ENCODE measurements at places on chromosomes 7 and 10. TPM values are rescaled to one million over a fixed set of nuclear protein-coding genes. Genes with fewer than 3 reads are reported as not detected.

Gene AKR1C2
- 3.8 TPM for total RNA-seq

Gene PTPN12
- total RNA-seq = 91.1 TPM

Gene NKX2-3
- total RNA-seq = not detected

Gene OR2A12
- total RNA-seq = not detected

Gene NEUROG3
- 0.43 TPM for total RNA-seq

Gene RASA4B
- total RNA-seq = 4.5 TPM

Gene GSTO2
- total RNA-seq = 0.58 TPM

- H3K27ac ChIP-seq = no peak overlapping the region
- no peak overlapping the region for H3K4me3 ChIP-seq
- no peaks in the 10 kb centered on the region for H3K36me3 ChIP-seq
- DNase-seq = no peak
- H3K4me1 ChIP-seq = peaks cover 22% of the 10 kb centered on the region
Observed at GRCh38 chr10:18230794-18231193, 90.6 kb downstream of the CACNB2 start.

DNA sequence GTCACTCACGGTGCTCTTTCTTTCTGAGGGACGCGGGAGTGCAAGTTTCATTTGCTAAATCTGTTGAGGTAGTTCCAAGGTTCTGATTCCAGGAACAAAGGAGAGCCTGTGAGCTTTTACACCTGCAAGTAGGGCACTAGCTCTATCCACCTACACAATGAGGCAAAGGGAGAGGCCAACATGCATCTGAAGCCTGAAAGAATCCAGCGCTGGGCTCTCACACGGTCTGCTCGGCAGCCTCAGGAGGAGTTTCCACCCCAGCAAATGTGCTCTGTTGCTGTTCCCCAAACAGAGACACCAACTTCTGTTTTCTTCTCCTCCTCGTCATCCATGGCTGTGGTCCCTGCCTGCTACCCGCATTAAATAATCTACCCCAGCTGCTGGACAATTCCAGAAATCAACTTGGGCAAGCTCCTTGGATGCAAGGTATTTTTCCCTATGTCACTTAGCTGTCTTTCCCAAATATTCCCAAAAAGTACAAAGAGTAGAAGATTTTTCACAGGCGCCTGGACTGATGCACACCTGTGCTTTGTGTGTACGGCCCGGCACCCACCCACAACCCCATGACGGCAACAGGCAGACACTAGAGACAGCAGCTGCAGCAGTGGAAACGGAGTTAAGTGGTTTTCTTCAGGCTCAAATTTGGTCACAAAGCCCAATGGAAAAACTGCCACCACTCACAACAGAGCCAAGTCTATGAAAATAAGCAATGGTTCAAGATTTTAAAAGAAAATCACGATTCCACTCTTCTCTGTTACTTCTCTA, 176.8 kb downstream of the ZMYND11 start:
- no peak overlapping the region for H3K4me3 ChIP-seq
- no peak for DNase-seq
- H3K36me3 ChIP-seq = peaks cover 3% of the 10 kb centered on the region
- H3K27me3 ChIP-seq = no peaks in the 10 kb centered on the region
- peak overlapping the region; percentile 64 for H3K27ac ChIP-seq

DNA sequence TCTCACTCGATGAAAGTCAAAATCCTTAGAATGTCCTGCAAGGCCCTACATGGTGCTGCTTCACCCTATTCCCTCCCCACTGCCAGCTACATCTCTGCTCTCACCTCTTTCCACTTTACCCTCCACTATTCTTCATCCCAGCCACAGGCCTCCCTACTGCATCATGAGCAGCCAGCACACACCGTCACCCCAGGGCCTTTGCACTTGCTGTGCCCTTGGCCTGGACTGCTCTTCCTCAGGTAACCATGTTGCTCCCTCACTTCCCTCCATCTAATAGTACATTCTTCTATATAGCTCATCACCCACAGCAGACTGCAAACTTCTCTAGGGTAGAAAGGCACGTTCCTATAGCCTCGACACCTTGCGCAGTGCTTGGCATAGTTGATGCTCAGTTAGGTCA, 167.7 kb downstream of the SH3PXD2A start:
- no peak overlapping the region for H3K4me3 ChIP-seq
- no peak for DNase-seq
- no peak overlapping the region for H3K27ac ChIP-seq
- no peaks in the 10 kb centered on the region for H3K36me3 ChIP-seq
- peaks cover 20% of the 10 kb centered on the region for H3K27me3 ChIP-seq
- H3K4me1 ChIP-seq = peaks cover 23% of the 10 kb centered on the region

DNA sequence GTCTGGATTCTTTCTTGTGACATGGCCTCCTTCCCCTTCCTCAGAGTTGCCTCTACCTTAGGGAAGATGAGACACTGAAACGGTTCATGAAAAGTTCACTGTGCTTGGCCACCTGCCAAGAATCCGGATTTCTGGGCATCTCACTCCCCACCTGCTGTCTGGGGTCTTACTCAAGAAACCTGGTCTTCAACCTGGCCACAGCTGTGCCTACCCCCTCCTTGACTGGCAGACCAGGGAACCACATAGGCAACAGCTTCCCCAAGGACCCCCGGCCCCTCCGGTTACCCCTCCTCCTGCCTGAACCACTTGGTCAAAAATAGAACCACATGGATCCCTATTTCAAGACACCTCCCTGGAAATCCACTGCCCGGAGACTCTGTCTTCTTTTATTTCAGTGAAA, 58.7 kb upstream of the NANOS1 start:
- no peak for DNase-seq
- H3K36me3 ChIP-seq = no peaks in the 10 kb centered on the region
- H3K4me3 ChIP-seq = no peak overlapping the region
- H3K27ac ChIP-seq = no peak overlapping the region
- peaks cover 5% of the 10 kb centered on the region for H3K4me1 ChIP-seq

DNA sequence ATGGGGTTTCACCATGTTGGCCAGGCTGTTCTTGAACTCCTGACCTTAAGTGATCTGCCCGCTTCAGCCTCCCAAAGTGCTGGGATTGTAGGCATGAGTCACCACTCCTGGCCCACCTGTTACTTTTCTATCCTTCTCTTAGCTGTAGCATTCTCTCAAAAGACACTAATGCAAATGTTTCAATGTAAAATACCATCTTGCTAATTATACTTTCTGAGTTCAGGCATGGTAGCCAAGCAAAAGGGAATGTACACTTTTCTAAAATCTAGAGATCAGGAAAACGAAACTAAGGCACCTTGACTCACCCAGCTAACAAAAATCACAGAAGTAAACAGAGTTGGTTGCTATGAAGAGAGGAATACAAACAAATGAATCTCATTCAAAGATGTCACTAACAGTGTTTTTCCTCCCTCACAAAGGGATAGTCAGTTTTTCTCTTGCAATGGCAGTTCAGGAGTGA, 401.0 kb upstream of the NRP1 start:
- H3K27ac ChIP-seq = no peak overlapping the region
- no peak for DNase-seq
- H3K4me3 ChIP-seq = no peak overlapping the region
- no peaks in the 10 kb centered on the region for H3K27me3 ChIP-seq

- no peaks in the 10 kb centered on the region for H3K4me1 ChIP-seq
- H3K4me3 ChIP-seq = no peak overlapping the region
- H3K27ac ChIP-seq = no peak overlapping the region
- no peak for DNase-seq
- no peaks in the 10 kb centered on the region for H3K27me3 ChIP-seq
Observed at GRCh38 chr7:118111347-118111746, 72.6 kb upstream of the LSM8 start.

DNA sequence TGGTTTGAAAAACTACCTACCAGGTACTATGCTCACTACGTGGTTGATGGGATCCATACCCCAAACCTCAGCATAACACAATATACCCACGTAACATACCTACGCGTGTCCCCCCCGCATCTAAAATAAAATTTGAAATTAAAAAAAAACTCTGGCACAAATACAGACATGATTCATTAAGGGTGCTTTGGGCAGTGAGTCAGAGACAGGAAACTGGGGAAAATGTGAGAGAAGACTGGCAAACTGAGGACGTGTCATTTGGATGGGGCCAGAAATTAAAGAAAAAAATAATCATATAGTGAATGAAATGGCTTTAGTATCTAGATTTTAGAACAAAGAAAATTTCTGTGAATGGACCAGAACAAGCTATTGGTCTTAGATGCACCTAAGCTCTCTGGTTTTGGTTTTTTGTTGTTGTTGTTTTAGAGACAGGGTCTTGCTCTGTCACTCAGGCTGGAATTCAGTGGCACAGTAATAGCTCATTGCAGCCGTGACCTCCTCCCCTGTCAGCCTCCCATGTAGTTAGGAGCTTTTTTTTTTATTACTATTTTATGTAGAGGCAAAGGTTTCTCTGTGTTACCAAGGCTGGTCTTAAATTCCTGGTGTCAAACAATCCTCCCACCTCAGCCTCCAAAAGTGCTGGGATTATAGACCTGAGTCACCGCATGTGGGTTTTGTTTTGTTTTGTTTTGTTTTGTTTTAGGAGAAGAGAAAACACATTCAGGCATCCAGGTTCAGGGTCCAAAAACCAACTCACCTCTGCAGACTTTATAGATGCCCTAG, 5.9 kb upstream of the PRSS58 start:
- no peaks in the 10 kb centered on the region for H3K36me3 ChIP-seq
- no peak overlapping the region for H3K27ac ChIP-seq
- no peak overlapping the region for H3K4me3 ChIP-seq
- DNase-seq = no peak
- H3K27me3 ChIP-seq = peaks cover 32% of the 10 kb centered on the region

DNA sequence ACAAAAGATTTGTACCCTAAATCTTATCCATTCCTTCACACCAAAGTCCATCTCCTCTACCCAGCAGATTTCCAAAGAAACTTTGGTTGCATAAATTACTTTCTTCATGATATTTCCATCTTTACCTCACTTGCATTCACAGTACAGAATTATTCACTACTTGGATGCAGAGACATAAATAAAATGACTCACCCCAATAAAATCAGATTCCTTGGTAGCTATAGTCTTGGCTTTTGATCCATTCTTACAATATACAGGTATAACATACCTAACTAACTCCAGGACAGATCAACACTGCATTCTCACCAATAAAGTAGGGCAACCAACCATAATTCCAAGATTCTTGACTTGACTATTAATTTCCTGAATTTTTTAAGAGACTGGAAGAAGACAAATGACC, 815.1 kb downstream of the MAGI2 start:
- H3K27ac ChIP-seq = no peak overlapping the region
- DNase-seq = no peak
- no peak overlapping the region for H3K4me3 ChIP-seq
- no peaks in the 10 kb centered on the region for H3K36me3 ChIP-seq
- H3K4me1 ChIP-seq = peaks cover 15% of the 10 kb centered on the region

DNA sequence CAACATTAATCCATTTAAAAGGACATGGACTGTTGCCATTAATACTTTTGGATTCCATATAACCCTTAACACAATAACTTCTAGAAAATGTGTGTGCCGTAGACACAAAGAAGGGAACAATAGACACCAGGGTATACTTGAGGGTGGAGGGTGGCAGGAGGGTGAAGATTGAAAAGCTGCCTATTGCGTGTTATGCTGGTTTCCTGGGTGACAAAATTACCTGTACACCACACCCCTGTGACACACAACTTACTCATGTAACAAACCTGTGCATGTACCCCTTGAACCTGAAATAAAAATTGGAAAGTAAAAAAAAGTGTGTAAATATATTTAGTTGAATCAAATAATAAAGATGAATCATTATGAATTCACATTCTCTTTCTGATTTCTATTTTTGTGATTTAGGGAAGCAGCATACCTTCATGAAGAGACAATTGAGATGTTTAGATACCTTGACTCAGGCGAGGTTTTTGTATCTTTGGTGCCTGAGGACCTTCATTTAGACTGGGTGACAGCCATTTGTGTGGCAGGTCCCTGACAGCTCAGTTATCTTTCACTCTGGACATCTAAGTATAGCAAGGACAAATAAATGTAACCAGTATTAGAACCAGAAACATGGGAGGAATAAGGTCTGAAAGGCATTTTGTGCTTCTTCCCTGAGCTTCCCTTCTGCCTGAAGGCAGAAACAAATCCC, 28.7 kb downstream of the GIMAP8 start:
- H3K27ac ChIP-seq = no peak overlapping the region
- DNase-seq = no peak
- H3K4me1 ChIP-seq = peaks cover 4% of the 10 kb centered on the region
- H3K4me3 ChIP-seq = no peak overlapping the region
- H3K36me3 ChIP-seq = no peaks in the 10 kb centered on the region
- peaks cover 18% of the 10 kb centered on the region for H3K27me3 ChIP-seq

DNA sequence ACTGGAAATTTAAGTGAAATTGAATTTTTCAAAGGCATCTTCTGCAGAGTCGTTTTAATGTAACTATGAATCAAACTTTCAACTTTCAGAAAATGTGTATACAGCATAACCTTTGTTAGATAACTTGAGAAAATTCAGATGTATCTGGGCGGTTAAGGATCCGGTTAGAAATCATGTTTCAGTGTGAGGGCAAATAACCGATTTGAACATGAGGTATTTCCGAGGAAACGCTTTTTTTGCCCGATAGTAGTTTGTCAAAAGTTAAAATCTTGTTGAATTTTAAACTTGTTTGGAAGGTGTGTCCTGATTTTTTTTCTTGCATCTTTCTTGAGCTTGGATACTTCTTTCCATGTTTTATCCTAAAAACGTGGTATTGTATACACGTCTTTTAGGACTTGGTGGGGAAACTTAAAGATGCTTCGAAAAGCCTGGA, 1.3 kb upstream of the BMI1 start:
- H3K4me1 ChIP-seq = peaks cover 58% of the 10 kb centered on the region
- H3K4me3 ChIP-seq = peak overlapping the region; percentile 93
- H3K36me3 ChIP-seq = peaks cover 9% of the 10 kb centered on the region
- no peak for DNase-seq

DNA sequence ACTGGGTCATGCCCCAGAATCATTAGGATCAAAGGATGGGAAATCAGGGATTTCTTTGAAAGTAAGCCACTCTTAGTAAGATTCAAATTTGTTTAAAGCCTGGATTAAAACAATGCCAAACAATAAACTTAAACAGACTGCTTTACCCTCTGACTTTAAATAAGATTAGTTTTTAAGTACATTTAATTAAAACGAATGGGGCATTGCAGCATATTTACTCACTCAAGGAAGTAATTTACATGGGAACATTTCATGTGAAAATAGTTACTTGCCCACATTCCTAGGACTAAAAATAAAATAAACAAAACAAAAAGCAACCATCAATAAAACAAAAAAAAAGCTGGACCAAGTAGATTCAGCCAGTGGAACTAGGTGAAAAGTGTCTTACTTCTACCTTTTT, 7.8 kb downstream of the ABLIM1 start:
- DNase-seq = no peak
- no peaks in the 10 kb centered on the region for H3K4me1 ChIP-seq
- no peak overlapping the region for H3K27ac ChIP-seq
- H3K4me3 ChIP-seq = no peak overlapping the region
- no peaks in the 10 kb centered on the region for H3K36me3 ChIP-seq

GRCh38 chr7:148849393-148850098, 34.5 kb downstream of the EZH2 start:
- H3K4me1 ChIP-seq = peaks cover 43% of the 10 kb centered on the region
- H3K27ac ChIP-seq = peak overlapping the region; percentile 30
- H3K4me3 ChIP-seq = no peak overlapping the region
- no peaks in the 10 kb centered on the region for H3K36me3 ChIP-seq
- no peaks in the 10 kb centered on the region for H3K27me3 ChIP-seq

GRCh38 chr10:63633677-63634487, 112.7 kb downstream of the REEP3 start:
- no peaks in the 10 kb centered on the region for H3K36me3 ChIP-seq
- DNase-seq = no peak
- no peaks in the 10 kb centered on the region for H3K27me3 ChIP-seq
- H3K4me1 ChIP-seq = peaks cover 14% of the 10 kb centered on the region
